ENCODE measurements at places on chromosomes 11 and 22.

DNA sequence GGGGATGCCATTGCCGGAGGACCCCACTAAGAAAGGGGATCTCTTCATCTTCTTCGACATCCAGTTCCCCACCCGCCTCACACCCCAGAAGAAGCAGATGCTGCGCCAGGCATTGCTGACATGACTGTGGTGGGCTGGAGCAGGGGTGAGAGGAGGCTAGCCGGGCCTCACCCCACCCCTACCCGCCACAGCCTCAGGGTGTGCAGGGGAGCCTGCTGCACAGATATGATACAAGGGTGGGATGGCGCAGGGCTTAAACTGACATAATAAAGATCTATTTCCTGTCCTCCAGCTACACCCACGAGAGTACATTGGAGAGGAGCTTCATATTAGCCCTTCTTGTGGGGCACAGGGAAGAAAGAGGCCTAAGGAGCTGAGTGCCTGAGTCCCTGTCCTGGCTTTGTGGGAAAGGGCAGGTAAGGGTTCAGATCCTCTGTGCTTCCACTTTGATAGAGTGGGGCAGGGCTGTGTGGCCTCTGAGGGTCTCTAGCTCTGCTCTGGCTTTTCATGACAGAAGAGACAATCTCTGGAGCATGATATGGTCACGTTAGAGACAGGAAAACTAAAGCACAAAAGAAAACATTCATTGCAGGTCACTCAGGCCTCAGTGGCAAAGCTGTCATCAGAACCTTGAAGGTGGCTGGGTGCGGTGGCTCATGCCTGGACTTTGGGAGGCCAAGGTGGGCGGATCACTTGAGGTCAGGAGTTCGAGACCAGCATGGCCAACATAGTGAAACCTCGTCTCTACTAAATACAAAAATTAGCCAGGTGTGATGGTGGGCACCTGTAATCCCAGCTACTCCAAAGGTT lies 12.4 kb downstream of the UCP2 start:
- no peak for DNase-seq

DNA sequence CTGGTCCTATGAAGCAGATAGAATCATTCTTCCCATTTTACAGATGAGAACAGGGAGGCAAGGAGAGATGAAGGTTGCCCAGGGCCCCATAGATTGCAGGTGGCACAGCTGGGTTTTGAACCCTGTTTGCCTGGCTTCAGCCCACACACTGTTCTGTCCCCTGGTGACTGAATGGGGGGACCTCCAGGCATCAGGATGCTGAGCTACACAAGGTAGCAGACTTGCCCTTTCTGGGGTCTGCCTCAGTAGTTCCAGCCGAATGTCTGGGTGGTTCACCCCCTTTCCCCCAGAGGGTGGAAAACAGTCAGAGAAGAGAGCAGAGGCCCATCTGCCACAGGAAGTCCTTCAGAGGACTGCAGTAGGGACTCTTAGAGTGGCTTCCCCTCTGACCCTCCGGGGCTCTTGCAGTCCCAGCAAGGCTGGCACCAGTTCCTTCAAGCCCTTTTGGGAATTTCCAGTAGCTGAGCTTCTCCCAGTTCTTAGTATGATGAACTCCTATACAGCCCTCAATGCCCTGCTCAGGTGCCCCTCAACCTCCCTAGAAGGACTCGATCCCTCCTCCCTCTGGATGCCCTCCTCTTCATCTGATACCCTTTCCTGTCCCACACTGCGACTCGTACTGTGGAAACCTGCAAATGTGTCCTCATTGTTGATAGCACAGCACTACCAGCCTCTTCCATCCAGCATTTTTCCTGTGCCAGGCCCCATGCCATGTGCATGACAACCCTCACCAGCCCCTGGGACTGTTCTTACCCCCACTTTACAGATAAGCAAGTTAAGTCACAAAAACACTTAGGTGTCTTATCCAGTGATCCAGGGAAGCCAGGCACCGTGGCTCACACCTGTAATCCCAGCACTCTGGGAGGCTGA lies 82.8 kb downstream of the IGLL1 start:
- DNase-seq: no peak

GRCh38 chr11:11865449-11865848 lies 23.7 kb downstream of the USP47 start:
- no peak for DNase-seq

GRCh38 chr11:61950035-61950547 lies at the start of gene BEST1:
Gene BEST1 (plus strand): TSS chr11:61950351. CDS start chr11:61951807, 1,456 bp downstream.
- DNase-seq: no peak

DNA sequence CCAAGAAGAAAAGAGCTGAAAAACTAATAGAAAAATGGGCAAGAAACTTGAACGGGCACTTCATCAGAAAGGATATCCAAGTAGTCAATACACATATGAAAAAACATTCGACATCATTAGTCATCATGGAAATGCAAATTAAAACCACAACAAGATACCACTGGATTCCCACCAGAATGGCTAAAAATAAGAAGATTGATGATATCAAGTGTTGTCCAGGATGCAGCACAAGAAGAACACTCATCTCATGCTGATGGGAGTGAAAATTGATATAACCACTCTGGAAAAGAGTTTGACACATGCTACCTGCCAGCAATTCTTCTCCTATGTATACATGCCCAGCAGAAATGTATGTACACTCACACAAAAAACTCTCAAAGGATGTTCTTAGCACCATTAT lies 26.9 kb upstream of the SCUBE2 start:
- DNase-seq: no peak

DNA sequence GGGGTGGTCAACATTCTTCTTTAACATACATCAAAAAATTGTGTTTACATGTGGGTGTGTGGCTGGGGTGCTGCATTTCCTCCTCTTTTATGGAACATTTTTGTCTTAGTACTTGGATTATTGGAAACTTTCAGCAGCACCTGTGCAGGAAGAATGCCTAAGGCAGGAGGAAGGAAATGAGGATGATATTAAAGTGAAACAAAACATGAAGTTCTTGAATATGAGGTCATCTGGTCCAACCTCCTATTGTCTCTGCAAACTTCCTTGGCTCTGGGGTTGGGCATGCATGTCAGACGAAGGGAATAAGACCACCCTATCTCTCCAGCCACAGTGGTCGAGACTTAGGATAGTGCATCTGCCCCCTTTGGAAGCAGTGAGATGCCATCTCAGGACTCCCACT lies 20.6 kb upstream of the OR9Q1 start:
- no peak for DNase-seq

DNA sequence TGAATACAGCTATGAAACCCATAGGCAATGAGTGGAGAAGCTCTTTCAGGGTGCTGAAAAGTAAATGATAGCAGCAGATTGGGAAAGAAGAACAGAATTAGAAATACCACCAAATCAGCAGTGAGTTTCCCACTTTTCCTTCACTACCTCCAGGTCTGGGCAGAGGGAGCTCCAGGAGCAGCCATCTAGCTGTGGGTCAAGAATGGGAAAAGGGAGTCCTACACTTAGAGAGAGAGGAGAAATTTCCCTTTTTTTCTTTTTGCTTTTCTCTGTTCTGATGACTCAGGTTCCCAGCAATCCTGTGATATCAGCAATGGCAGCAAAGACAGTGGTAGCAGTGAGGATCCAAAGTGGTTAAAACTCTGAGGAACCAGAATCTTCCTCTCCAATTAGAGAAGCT lies 263.9 kb downstream of the NXPE2 start:
- no peak for DNase-seq

DNA sequence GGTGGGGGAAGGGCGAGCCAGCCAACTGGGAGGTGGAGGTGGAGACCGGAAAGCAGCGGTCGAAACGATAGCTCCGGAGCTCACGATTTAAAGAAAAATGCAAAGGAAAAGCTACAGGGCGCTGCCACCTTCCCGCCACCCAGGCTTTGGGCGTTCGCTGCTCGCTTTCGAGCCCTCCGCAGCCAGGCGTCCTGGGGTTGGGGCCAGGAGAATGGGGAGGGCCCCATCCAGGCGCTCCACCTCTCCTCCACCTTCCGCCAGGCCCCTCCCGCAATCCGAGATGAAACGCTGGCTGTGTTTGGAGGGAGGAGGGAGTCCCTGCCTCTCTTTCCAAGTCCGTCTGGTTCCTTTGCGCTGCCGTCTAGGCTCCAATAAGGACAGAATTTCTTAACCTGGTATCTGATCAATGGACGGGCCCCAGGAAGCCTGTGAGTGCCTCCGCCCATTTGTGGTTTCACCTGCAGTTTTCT lies 483 bp upstream of the ABTB2 start:
- no peak for DNase-seq

- DNase-seq: no peak
Measured at GRCh38 chr22:46292732-46293131, 3.9 kb upstream of the GTSE1 start.

DNA sequence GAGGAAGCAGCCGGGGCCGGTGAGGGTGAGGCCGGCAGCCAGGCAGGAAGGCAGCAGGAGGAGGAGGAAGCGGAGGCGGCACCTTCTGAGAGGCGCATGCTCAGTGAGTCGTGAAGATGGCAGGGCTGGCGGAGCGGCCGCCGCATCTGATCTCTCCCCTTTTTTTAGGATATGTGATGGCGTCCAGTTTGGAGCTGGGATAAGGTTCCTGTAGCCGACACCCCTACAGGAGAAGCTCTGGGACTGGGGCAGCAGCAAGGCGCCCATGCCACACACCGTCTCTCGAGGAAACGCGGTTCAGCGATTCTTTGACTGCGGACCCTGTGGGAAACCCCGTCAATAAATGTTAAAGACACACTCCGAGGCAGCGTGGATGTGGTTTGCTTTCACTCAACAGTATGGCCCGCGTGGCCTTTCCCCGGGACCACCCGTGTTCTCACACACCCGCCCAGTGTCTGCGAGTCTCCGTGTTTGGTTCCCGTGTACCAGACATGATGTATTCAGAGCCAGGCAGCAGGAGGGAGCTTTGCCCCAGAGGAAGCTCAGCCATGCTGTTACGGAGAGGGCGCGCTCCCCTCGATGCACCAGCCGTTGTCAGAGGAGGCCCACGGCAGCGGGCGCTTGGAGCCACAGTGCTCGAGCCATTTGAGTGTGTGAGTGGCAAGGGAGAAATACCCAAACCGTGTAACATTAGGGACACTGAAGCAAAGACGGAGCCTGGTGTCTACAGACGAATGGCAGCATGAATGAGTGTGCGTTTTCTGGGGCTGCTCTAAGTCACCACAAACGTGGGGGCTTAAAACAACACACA lies 27.7 kb upstream of the PARVB start:
- no peak for DNase-seq

GRCh38 chr22:45970705-45971407 lies 6.1 kb downstream of the WNT7B start:
- DNase-seq: no peak

DNA sequence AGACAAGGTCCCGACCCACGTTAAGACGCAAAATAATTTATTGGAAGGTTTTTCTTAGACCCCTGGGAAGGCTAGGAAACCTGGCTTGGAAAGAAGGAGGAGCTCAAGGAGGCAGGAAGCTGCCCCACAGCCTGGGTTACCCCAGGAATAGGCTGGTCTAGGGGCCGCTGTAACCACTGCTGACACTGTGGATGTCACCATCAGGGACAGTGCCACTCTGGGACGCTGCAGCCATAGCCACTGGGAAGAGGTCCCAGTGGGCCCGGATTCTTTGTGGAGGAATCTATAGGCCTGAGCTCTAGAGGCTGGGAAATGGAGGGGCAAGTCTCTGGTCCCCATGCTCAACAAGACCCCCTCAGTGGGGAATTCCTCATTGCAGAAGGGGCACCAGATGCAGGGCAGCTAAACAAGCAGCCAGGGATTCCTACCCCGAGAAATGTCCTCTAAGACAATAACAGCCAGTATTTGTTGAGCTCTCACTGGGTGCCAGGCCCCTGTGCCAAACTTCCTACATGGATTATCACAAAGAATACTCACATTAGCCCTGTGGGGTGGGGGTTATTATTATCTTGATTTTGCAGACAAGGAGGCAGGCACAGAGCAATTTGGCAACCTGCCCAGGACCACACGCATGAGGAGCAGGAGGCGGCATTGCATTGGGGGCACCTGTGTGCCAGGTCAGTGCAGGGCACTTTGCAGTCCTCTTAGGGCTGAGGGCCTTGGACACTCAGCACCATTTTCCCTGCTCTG lies 19.5 kb upstream of the CHKA start:
- DNase-seq: no peak

DNA sequence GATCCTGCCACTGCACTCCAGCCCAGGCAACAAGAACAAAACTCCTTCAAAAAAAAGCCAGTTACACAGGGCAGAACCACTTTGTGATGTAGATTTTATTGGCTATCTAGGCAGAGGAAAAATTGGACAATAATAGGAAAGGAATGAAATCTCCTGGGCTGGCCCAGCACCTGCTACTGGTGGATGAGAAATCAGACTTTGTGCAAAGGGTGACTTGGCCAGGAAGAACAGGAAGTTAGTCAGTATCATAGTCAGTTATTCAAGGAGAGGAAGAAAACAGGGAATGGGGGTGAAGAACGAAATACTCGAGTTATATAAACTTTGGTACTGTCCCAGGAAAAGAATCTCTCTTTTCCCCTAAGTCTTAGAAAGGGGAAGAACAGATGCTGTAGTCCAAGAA lies 11.0 kb upstream of the SPTBN2 start:
- no peak for DNase-seq

DNA sequence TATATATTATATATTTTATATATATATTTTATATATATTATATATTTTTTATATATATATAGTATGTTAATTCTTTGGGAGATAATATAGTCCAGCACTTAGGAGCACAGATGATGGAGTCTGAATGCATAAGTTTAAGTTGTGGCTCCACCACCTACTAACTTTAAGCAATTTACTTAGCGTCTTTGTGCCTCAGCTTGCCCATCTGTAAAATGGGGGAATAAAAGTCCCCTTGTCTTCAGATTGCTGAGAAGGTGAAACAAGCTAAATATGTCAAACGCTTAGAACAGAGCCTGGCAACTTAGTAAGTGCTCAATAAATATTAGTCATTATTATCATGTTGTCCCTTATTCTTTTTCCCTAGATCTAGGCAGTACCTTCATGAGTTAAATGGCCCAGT lies 27.5 kb downstream of the DSCAML1 start:
- no peak for DNase-seq

DNA sequence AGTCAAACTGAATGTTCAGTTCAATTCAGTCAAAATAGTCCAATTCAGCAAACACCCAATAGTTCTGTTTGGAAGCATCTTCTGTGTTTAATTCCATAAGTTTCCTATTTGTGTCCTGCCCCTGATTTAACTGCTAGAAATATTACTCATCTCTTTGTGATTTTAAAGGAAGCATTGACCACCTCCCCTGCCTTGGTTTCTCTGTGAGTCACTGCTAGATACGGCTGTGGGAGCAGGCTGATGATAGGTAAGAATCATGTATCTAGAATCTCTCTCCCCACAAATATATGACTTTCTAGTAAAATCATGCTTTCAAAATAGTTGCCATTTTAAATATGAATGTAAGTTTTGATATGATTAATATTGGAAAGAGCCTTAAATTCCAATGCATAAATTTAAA lies 888.5 kb downstream of the NTM start:
- DNase-seq: no peak

DNA sequence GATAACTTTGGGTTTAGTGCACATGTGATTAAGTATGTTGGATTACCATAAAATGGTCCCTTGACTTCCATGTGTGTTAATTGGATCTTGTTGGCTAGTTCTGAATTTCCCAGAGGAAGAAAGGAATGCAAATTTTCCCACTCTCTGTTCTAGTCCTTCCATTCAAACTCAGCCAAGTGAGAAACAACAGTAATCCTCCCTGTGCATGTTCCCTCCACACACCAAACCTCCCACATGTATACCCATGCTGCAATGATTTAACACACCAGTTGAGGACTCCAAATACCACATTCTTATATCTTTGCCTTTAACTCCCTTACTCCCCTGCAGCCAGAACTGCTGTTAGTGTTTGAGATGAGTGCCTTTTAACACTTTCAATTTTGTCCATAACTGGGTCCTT lies 1158.9 kb downstream of the DLG2 start:
- no peak for DNase-seq
